ENCODE measurements at places on chromosomes 2 and 18. TPM values are rescaled to one million over a fixed set of nuclear protein-coding genes. Genes with fewer than 3 reads are reported as not detected.

Gene YWHAQ
- total RNA-seq = 158 TPM

DNA sequence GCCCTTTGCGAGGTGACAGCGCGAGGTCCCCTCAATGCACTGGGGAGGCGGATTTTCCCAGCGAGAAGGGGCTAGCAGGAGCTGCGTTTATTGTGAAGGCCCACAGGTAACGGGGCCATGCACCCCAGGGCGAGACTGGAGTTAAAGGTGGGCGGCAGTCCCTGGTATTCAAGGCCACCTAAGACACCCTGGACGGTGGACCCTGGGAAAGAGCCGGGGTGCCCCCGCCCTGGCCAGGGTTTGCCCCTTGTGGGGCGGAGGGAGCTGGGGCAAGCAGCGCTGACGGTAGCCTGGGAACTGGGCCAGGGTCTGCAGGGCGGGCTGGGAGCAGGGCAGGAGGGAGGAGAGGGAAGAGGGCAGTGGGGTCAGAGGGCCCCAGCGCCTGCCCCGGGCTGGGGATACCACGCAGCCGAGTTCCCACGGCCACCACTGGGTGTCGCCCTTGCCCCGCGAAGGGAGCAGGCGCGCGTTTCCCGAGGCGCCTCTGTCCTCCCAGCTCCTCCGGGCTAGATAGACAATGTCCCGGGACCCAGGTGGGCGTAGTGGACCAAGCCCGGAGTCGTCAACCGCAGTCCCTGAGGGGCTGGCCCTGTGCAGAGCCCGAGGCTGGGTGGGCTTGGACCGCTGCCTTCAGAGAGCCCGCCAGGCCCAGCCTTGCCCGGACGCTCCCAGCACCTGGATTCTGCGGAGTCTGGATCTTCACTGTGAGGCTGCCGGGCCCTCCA, 80.2 kb downstream of the SMAD4 start:
- no peak for DNase-seq

GRCh38 chr2:88114889-88115288, 13.0 kb downstream of the FABP1 start:
- no peak for DNase-seq

DNA sequence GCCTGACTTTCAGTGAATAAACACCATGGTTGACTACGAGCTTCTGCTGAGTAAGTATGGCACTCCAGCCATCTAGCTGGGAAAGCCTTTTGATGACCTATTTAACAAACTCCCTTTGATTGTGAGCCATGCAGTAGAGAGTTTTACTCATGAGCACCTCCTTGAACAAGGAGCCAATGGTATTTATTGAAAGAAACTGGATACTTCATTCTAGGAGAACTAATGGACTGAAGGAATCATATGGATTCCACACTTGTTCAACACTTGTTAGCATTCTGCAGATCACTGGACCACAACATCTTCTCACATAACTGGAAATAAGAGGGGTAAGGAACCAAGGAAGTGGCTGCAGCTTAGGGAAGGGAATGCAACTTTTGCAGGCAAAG, 320.9 kb upstream of the ETAA1 start:
- DNase-seq = no peak

DNA sequence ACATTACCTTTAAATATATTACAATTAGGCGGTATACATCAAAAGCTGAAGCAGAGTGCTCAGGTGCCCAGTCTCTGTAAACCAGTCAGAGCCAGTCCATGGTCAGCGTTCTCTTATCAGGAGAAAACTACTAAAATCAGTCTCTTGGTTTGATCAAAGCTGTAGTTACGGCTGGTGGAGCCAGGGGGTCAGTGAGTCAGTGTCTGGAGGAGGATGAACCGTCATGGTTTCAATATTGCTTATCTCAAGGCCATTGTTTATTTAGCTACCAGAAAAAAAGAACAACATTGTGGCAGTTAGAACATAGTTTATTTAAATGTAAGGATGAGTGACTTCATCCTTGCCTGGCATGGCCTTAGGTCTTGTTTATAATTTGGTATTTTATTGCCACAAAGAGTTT, 71.3 kb upstream of the NYAP2 start:
- DNase-seq = no peak

DNA sequence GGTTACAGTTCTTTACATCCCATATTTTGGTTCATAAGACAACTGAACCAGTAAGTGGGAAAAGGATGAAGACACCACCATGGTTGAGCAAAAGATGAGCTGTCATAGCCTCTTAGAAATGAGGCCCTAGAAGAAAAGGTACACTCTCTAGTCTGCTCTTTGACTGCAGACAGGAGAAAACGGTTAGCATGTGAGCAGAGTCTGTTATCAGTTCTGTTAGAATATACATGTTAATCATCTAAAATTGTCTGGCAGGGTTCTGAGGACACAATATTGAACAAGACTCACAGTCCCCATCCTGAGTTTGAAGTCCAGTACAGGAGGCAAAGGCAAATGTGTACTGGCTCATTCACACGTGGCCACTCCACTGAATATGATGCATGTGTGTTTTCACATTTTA, 78.1 kb downstream of the MBOAT2 start:
- no peak for DNase-seq

Measured in suprapubic skin (tissue), 4 donors.